IPS-NIHi11 (cell line): ENCODE measurements at places on chromosomes 5 and 9.

GRCh38 chr5:73640861-73641320 is 14.9 kb downstream of the ARHGEF28 start:
- no peak for DNase-seq

DNA sequence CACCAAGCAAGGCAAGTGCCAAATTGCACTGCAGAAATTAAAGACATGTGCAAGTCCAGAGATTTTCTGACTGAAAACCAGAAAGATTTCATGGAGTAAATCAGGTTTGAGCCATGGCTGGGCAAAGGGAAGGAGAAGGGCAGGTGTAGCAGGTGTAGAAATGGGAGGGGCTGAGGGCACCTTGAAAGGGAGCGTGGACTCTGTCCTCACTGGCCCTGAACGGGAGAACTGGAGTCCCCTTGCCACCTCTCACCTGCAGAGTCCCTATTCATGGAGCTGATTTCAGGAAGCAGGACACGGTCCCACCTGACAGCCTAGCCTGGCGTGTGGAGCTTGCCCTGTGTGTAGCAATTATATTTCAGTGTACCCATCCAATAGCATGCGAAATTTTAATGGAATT is 46.3 kb downstream of the UBE2QL1 start:
- no peak for DNase-seq

DNA sequence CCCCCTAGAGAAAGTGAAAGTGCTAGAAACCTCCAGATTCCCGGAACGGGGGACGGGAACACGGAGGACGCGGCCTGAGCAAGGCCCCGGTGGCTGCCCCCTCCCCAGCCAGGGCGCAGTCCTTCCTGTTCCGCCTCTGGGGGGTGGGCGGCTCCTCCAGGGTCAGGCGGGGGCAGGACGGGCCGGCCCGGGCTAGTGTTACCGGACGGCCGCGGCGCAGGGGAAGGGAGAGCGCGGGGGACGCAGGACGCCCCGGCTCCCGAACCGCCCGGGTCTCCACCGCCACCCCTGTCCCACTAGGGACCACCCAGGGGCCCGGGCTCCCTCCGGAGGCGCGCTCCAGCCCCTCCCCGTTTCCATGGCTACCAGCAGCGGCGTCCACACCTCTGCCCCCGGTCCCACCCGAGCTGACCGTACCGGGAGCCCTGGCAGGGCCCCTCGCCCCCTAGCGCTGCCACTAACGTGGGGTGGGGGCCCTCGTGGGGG is 579 bp downstream of the SLC12A7 start:
- DNase-seq = peak; percentile 80

- DNase-seq = no peak
Observed at GRCh38 chr5:35016174-35017051, 31.3 kb downstream of the AGXT2 start.

- DNase-seq = no peak
Observed at GRCh38 chr9:97557606-97558095, 56.2 kb downstream of the TMOD1 start.

DNA sequence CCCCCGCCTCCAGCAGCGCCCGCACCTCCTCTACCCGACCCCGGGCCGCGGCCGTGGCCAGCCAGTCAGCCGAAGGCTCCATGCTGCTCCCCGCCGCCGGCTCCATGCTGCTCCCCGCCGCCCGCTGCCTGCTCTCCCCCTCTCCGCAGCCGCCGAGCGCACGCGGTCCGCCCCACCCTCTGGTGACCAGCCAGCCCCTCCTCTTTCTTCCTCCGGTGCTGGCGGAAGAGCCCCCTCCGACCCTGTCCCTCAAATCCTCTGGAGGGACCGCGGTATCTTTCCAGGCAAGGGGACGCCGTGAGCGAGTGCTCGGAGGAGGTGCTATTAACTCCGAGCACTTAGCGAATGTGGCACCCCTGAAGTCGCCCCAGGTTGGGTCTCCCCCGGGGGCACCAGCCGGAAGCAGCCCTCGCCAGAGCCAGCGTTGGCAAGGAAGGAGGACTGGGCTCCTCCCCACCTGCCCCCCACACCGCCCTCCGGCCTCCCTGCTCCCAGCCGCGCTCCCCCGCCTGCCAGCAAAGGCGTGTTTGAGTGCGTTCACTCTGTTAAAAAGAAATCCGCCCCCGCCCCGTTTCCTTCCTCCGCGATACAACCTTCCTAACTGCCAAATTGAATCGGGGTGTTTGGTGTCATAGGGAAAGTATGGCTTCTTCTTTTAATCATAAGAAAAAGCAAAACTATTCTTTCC is 19.3 kb downstream of the CDKN2A start:
- peak; percentile 82 for DNase-seq

DNA sequence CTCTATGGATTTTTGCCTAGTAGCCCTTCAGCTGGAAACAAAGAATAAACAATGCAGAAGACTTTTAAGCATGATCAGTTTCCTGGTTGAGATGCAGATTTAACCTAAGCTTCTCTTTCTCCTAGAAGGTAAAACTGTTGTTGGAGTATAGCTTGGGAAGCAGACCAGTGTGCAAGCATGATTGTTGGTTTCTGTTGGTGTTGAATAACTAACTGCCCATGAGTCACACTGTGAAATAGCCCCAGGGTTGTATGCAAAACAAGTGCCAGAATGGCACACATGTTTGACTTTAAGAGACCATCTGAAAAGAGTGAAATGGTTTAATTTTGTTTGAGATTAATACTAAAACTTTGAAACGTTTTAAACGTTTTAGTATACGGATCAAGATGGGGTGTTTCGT is 227.1 kb downstream of the ARHGEF28 start:
- no peak for DNase-seq

GRCh38 chr9:96460470-96460869 is 10.5 kb downstream of the HABP4 start:
- no peak for DNase-seq

- DNase-seq = no peak
Observed at GRCh38 chr5:60842871-60843385, 1.1 kb downstream of the ELOVL7 start.

DNA sequence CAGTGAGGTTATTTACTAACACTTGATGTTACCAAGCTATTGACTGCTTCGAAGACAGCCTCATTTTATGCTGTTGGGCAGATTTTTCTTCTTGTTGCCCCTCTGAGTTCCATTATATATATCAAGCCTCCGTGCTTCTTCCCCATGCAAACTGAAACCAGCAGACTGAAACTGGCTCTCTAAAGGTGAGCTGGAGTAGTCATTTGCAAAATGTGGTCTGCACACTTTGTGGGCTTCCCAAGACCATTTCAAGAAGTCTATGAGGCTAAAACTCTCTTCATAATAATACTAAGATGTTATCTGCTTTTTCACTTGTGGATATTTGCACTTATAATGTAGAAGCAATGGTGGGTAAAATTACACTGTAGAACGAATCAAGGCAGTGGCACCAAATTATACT is 13.9 kb downstream of the SLC36A1 start:
- DNase-seq = no peak

DNA sequence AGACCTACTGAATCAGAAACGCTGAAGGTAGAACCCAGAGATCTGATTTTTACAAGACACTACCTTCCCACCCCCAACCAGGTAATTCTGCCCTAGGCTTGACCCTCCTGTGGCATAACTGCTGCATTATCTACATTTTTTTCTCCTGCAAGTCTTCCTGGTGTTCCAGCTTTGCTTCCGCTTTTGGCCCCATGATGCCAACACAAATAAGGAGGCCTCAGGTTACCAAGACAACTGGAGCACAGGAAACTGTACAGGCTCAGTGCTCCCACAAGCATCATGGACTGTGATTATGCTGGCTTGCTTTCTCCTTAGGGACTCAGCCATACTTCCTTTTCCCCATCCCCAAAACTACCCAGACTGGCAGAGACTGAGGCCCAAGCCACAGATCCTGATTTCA is 6.6 kb upstream of the MSMP start:
- no peak for DNase-seq

GRCh38 chr5:130141659-130142320 is 237.5 kb downstream of the CHSY3 start:
- DNase-seq = peak; percentile 63

DNA sequence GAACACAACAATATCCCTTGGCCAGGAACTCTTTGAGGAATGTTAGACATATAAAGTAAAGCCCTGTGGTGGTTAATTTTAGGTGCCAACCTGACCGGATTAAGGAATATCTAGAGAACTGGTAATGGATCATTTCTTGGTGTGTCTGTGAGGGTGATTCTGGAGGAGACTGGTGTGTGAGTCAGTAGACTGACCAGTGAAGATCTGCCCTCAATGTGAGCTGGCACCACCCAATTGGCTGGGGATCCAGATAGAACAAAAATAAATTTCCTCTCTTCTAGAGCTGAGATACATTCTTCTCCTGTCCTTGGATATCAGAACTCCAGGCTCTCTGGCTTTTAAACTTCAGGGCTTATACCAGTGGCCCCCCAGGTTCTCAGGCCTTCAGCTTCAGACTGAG is 56.2 kb upstream of the TNPO1 start:
- no peak for DNase-seq

- peak; percentile 38 for DNase-seq
Observed at GRCh38 chr9:17520268-17521064, 58.4 kb upstream of the SH3GL2 start.

- no peak for DNase-seq
Observed at GRCh38 chr9:18611971-18612370, 138.0 kb downstream of the ADAMTSL1 start.

- DNase-seq = no peak
Observed at GRCh38 chr5:20023686-20024180, 35.7 kb upstream of the CDH18 start.

GRCh38 chr9:36868586-36869282 is 165.3 kb downstream of the PAX5 start:
- no peak for DNase-seq

DNA sequence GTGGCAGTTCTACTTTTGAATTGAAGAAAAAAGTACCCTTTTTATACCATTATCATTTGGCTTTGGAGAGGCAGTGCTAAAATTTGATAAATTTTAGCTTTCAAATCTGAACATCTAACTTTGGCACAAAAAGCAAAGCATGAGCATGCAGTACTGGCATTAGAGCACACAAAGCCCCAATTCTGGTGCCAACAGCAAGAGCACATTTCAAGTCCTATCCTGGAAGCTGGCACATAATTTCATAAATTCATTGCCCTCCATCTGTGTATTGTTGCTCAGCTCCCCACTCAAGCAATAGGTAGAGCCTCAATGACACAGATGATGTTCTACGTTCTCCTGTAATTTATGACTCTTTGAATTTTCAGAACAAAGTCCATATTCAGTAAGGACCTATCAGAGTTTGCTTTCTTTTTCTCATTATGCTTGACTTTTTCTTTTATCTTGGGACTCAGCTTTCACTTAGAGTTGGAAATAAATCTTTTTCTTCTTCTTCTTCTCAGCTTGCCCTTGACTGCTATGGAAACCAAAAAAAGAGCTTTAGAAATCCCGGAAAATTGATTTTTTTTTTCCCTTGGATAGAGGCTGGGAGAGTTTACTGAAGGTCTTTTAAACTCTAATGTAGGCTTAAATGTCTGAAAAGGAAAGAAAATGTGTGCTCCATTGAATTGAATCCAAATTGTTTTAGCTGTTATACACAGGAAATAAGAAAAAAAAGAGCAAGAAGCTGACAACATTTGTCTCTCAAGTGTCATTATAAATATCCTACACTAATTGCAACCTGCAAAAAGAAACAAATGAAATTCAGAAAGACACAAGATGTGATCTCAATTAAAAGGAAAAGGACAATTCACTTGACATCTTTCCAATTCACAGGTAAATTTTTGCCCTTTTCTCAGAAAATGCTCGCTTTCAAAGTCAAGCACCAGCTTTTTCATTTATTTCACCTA is 380.8 kb upstream of the CDH18 start:
- no peak for DNase-seq

GRCh38 chr9:82116556-82116955 is 128.0 kb downstream of the SPATA31D1 start:
- no peak for DNase-seq

DNA sequence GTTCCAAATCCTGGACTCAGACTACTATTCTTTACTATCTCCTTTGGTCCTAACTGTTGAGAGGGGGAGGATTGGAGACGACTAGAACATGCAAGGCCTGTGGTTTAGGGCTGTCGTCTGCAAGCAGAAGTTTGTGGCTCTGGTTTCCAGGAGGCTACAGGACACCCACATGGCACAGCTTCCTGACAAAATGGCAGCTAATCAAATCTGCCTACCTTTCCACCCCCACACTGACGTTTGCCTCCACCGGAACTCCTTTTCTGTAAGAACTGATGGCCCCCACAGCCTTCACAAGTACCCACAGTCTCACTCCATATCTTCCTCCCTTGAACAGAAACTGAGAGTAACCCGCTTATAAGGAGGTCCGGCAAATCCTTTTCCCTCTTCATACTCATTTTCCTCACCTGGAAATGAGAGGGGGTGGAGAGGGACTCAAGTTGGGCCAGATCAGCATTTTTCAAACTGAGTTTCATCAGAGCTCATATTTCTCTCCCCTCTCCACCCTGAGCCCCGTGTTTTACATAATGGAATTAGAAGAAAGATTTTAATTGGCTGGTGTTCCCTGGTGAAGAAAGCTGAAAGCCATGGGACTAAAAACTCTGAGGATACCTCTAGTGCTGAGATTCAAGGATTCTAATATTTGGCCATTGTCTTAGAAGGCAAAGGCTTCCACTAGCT is 5.2 kb downstream of the SLC31A2 start:
- no peak for DNase-seq

DNA sequence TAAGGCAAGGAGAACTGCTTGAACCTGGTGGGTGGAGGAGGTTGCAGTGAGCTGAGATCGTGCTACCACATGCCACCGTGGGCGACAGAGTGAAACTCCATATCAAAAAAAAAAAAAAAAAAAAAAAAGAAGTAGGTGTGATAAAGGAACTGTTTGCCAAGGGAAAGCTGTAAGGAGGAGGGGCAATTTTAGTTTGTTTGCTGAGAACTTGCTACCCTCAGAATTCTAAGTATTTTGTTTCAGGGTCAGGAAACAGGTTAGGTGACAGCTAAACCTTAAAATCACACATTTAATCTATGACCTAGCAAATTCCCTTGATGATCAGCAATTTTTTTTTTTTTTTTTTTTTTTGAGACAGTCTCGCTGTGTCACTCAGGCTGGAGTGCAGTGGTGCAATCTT is 7.2 kb upstream of the ARRDC3 start:
- no peak for DNase-seq

DNA sequence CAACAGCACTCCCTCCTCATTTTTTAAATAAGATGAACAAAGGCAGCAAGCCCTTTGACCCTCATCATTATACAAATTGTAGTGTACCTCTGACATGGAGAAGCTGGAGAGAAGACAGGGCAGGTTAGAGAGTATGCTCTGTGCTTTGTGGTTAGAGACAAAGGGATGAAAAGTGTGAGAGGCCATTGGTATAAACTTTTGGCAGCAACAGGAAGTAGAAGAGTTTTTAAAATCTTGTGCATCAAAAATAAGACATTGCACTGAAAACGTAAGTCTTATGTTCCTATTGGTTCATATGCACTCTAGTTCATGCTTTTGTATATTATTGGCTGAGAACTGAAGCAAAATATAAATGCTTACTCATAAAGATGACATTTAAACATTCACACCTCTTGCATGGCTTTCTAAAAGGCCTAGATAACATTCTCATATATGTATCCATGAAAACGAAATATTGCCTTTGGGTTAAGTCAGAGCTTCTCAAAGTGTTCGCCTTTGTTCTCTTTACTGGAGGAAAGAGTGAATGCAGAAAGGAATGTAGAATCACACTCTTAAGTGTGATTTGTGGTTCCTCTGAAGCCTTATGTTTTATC is 158.0 kb downstream of the PALM2AKAP2 start:
- DNase-seq = no peak

- DNase-seq = no peak
Observed at GRCh38 chr5:116626945-116627679, 52.5 kb upstream of the SEMA6A start.
